Large intestine (tissue), 12 donors: ENCODE measurements at places on chromosomes 7 and 10. TPM values are rescaled to one million over a fixed set of nuclear protein-coding genes. Genes with fewer than 3 reads are reported as not detected.

The LHPP gene
- 40.7 TPM for polyA plus RNA-seq

The SLC39A12 gene
- polyA plus RNA-seq, result 0.03 TPM

The CCDC7 gene
- 2.5 TPM for polyA plus RNA-seq

The NRCAM gene
- 11.8 TPM for polyA plus RNA-seq

The TSPAN33 gene
- polyA plus RNA-seq, result 9.6 TPM

The OR13A1 gene
- polyA plus RNA-seq, result 0.06 TPM

The PEX1 gene
- 37.5 TPM for polyA plus RNA-seq

The PRF1 gene
- 2.0 TPM for polyA plus RNA-seq

GRCh38 chr10:62934258-62934657 is 118.1 kb upstream of the EGR2 start:
- DNase-seq, result no peak

DNA sequence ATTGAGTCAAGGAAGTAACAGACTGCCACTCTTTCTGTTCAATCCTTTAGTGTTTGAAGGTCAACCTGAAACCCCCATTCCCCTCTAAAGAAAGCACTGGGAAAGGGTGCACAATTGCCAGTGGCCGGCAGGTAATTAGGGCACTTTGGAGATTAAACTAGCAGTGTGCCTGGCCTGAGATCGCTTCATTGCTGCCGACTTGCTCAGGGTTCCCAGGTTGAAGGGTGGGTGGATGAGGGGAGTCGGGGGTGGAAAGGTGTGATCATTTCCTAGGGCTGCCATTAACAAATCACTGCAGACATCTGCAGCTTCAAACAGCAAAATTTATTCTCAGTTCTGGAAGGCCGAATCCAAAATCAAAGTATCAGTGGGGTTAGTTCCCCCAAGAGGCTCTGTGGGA is 16.3 kb upstream of the BTBD16 start:
- DNase-seq, result no peak

- DNase-seq, result no peak
These were observed 54.7 kb downstream of the RASGEF1A start for GRCh38 chr10:43212043-43212721.

DNA sequence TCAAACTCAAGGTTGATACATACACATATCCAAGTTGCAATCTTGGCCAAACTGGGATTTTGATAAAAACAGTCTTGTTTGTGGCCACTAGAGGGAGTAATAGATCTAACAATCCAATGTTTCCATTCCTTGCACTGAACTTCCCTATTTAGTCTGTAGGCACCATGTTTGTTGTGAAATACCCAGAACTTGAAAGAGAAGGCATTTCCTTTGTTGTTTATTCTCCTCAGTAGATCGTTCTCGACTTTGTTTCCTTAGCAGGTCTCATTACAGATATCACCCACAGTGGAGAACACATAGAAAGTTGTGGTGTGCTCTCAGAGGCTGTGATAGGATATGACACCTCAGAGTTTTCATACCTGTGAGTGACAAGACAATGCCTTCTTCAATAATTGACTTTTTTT is 70.3 kb upstream of the MXI1 start:
- peak; percentile 59 for DNase-seq

GRCh38 chr7:41439515-41439879 is 263.4 kb downstream of the INHBA start:
- DNase-seq, result no peak

DNA sequence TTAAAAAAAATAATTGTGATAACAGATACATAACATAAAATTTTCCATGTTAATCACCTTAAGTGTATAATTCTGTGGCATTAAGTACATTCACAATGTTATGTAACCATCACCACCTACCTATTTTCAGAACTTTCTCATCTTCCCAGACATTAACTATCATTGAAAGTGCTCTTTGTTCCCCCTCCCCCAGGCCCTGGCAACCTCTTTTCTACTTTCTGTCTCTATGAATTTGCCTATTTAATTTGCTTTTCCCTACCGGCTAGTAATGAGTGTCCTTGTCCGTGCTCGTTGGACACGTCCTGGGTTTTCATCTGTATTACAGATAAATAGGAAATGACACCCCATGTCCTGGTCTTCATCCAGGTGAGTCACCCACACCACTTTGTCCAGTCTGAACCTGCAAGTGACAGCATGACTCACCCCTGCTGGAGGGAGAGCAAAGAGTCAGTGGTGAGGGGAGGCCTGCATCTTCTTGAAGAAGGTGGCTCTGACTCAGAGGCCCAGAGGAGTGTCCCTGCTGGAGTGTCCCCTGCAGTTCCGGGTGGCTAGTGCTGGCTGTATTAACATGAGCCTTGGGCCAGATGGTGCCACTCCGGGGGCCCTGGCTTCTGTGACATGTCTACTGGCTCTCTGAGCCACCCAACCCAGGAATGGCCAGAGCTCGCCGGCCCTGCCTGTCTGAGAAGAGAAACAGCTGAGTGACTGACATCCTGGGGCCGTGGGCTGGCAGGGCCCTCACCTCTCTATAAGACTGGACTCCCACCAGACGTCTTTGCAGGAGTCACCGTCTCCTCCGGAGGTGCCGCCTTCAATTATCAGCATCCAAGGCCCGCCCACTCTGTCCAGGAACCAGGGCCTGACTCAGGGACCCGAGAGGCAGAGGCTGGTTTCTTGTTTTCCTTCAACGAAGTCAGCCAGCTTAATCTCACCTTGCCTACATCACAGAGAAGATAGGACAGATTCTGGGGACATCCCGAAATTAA is 503.2 kb upstream of the MKI67 start:
- DNase-seq, result no peak

GRCh38 chr7:137903382-137904169 is 56.8 kb upstream of the DGKI start:
- peak; percentile 58 for DNase-seq

- peak; percentile 46 for DNase-seq
These were observed 56.8 kb upstream of the CD36 start for GRCh38 chr7:80581486-80582260.

DNA sequence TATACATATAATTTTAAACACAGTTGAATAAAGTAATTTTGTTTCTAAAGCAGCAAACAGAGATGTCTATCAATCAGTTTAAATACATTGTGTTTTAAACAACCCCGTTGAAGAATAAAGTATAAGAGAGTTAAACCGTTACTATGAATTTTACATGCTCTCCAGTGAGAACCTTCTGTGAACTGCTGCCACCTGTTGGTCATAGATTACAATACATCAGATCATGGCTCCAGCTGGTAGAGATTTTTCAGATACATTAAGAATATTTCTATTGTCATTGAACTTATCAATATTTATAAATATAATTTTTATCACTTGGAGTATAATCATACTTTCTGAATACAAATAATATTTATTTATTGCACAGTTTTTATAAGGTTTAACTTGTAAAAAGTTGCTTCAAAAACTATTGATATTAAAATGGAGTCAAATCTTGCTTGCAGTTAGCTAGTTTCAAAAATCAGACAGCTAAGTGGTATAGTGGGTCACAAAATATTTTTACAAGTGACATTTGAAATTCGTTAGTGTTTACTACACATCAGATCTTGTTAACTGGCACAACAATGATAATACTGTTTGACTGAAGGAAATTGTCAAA is 561.2 kb upstream of the PHF14 start:
- peak; percentile 5 for DNase-seq

DNA sequence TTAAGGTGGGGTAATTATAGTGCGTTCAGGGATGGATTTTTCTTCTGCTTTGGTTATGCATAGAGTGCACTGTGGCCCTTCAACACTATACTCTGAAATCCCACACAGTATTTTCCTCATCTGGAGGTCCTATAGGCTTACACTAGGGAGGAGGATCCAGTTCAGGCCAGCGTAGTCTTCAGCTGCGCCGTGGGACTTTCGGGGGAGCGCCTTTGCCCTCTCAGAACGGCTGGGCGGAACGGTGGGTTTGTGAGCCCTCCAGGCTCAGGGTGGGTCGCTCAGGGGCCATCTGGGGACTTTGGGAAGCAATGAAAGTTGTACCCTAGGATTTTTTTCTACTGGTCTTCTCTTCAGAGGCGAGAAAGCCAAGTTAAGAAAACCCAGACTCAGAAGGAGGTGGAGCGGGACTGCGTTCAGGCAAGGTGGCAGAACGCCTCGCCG is 652 bp upstream of the VPS26A start:
- DNase-seq, result no peak

DNA sequence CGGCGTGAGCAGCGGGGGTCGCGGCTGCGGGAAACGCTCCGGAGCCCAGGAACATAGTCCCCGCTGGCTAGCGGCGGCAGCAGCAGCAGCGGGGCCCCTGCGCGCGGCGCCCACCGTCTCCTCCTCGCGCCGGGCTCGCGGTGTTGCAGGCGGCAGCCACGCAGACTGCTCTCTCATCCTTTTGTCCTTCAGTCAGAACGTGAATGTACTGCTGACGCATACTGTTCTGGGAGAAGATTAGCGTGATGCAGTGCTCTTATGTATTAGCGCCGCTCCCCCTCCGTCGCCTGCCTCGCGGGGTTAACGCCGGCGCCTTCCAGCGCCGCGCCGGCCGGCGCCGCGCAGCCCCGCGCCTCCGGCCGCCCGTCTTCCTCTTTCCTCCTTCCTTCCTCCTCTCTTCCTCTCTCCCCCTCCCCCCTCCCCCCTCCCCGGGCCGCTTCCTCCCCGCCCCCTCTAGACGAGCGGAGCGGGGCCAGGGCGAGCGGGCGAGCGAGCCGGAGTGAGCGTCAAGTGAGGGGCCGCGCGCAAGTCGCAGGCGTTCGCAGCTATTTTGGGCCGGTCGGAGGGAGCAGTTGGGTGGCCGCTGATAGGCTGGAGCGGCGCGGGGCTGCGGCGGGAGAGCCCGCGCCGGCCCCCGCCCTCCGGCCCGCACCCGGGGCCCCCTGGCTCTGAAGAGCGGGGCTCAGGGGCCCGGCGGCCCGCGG is 816 bp upstream of the LRRC4 start:
- peak; percentile 78 for DNase-seq

DNA sequence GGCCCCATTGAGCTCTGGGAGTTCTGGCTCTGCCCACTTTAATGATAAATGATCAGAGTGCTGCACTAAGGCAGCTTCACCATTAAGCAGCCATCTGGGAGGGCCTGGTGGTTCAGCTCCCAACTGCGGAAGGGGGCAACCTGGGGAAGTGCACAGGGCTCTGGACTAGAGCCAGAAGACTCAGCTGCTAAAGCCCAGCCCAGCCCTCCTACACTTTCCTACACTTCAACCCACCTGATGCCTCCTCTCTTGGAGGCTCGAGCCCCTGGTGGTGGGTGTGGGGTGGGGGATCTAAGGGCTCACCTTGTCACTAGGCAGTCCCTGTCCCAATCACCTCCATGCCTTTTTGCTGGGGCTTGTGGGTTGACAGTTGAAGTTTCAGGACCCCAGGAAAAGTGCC is 60.6 kb upstream of the ANTXRL start:
- no peak for DNase-seq

- DNase-seq, result no peak
These were observed 115.0 kb downstream of the FAM107B start for GRCh38 chr10:14659626-14660196.

DNA sequence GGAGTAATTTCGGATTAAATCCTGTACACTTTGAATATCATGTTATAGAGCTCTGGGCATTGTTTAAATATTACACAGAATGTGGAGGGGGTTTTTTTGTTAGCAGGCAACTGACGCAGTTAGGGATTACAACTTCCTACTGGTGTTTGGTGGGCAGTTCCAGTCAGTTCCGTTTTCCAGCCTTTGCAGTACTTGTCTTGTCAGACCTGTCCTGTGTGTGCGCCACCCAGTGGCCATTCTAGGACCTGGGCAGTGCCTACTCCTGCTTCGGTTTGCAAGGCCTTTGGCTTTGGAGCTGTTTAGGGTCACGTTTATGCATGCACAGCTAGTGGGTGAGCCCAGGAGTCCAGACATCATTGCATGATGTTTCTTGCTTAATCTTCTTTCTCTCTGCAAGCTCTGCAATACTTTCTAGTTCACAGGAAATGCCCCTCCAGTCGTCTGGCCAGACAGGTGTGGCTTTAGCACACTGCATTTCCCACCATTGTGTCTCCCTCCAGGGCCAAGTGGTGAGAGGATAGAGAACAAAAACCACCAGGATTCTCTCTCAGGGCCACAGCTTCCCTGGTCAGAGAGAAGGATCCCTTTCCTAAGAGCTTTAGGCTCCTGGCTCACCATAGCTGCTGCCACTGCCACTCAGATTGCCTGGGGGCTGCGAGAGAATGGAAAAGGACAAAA is 96.5 kb upstream of the TARP start:
- peak; percentile 89 for DNase-seq

DNA sequence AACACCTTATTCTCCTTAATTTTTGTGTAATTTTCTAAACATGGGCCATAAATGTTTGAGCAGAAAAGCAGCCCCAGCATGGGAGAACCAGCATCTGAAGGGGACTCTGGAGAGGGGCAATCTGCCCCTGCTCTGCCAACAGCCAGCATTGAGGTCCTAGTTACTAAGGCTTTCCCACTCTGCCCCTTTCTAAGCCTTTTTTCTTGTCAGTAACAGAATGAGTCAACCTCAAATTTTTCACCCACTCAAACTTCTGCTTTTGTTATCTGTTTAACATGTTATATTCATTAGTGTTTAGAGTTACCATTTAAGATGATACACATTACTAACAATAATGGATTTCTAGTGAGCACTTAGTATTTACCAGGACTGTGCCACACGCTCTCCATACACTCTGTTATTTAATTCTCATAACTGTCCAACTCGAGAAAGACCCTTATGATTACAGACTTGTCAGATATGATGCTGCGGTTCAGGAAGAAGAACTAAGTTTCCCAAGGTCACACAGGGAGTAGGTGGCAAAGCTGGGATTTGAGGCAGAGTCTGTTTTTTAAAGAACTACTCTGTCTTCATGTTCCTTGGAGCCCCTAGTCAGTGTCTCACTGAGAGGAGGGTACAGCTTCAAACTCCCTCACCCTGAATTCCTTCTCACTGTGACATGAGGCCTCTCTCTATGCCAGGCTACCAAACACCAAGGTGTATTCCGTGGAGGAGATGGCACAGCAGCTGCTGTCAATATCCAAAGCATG is 19.9 kb upstream of the GPAM start:
- no peak for DNase-seq

- no peak for DNase-seq
These were observed 6.9 kb downstream of the KPNA7 start for GRCh38 chr7:99201027-99201426.

DNA sequence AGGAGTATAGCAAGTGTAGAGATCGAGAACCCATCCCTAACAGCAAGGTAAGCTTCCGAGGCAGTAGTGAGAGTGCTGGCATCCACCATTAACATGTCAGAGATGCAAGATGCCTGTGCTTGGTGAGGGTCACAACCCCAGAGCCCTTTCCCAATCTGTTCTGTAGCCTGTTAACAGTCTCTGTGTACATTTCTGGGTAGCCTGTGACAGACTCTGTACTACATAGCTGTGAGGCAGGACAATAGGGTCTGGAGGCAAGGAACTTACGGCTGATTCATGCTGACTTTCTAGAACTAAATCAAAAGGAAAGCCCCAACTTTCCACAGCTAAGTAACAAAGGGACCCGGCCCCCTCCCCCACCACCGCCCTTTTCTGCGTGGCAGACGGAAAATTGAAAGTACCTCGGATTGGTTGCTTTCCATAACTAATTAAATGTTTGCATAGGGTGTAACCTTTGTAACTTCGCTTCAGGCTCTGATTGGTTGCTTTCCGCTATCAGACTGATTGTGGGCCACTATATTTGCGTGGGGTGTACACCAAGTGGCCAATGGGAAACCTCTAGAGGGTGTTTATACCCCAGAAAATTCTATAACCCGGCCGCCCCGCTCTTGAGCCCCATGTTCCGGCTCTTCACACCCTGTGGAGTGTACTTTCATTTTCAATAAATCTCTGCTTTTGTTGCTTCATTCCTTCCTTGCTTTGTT is 1.4 kb upstream of the TMEM168 start:
- DNase-seq, result no peak

GRCh38 chr7:125592331-125592730 is 662.7 kb upstream of the POT1 start:
- no peak for DNase-seq
